EH (cell line): ENCODE measurements at places on chromosomes 7 and 10.
A peak's percentile ranks its signal among the peaks of the same experiment; 100 is the strongest.

DNA sequence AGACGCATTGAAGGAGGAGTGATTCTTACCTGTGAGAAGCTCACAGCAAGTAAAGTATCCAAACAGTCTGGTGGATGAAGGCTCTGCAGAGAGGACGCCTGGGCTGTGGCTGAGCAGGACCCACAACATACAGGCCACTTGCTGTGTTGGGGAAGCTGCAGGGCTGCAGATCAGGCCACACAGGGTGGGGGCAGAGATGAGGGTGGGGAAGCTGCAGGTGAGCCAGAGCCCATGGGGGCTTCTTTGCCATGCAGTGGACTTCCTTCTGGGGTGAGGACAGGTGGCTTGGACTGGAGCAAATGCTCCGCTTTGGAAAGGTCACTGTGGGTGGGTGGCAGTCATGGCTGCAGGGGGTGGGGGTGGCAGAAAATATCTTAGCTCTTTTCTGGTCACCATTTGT lies 214.8 kb downstream of the GLRX3 start:
- no peak for DNase-seq

DNA sequence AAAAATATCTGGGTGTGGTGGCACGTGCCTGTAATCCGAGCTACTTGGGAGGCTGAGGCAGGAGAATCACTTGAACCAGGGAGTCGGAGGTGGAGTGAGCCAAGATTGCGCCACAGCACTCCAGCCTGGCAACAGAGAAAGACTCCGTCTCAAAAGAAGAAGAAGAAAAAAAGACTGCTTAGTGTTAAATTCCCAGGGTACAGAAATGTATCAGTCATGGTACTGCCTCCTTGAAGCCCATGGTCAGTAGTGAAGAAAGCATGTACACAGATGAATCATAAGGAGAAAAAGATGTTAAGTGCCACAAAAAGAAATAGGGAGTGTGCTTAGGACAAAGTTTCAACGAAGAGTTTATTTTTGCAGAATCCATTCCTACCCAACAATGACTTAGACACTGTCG lies 62.5 kb upstream of the KMT2E start:
- peak; percentile 40 for DNase-seq

- DNase-seq, result no peak
Observed at GRCh38 chr7:112176241-112176640, 30.0 kb downstream of the DOCK4 start.

GRCh38 chr10:69088471-69088769 lies 517 bp downstream of the SRGN start:
- DNase-seq, result no peak

GRCh38 chr7:134009314-134010110 lies 117.6 kb upstream of the LRGUK start:
- DNase-seq, result no peak

GRCh38 chr7:5636446-5636835 lies 145.0 kb downstream of the RNF216 start:
- DNase-seq, result no peak

GRCh38 chr7:44738051-44738723 lies 10.5 kb upstream of the ZMIZ2 start:
- DNase-seq, result peak; percentile 37

DNA sequence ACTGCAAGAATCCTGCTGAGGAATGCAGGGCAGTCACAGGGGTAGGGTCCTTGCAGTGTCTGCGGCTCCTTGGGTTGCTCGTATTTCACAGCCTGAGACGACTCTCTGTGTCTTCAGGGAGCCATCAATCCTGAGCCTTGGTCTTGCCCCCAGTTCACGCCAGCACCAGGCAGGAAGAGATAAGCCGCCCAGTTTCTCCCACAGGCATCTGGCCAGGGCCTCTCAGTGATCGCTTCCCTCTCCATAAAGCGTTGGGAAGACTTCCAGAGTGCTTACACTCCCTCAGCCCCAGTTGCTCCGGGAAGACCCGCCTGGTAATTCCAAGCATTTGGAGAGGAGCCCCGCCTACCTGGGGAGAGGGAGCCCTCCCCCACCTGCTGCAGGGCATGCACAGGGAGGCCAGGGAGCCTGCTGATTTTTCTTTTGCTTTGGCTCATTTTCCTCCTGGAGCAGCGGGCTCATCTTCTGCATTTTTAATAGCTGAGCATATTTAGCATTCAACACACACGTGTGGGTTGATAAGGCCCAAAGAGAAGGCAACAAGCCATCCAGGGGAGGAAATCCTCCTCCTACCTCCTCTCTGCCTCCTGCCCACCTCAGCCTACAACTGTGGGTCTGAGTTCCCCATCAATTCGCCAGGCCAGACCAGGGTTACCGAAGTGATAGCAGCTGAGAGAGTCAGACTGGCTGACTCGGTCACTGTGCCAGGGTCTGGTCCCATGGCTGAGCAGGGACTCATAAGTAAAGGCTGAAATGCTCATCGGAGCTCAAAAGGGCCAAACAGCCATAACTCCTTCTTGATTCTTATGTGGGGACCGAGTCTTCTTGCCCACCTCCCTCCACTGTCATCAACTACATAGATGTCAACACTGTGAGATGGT lies 74.4 kb upstream of the EFCAB10 start:
- peak; percentile 14 for DNase-seq

GRCh38 chr10:93456480-93456879 lies 25.7 kb downstream of the MYOF start:
- peak; percentile 51 for DNase-seq

GRCh38 chr10:88879534-88880281 lies at the start of gene STAMBPL1:
STAMBPL1 (plus strand) TSS chr10:88880245; CDS start chr10:88901709, 21,464 bp downstream.
- no peak for DNase-seq

- no peak for DNase-seq
Observed at GRCh38 chr7:121621937-121622336, 225.8 kb upstream of the FAM3C start.

GRCh38 chr7:132080967-132081668 lies 495.2 kb downstream of the PLXNA4 start:
- peak; percentile 72 for DNase-seq

GRCh38 chr10:47418321-47418720 lies 34.2 kb upstream of the ZNF488 start:
- DNase-seq, result no peak

DNA sequence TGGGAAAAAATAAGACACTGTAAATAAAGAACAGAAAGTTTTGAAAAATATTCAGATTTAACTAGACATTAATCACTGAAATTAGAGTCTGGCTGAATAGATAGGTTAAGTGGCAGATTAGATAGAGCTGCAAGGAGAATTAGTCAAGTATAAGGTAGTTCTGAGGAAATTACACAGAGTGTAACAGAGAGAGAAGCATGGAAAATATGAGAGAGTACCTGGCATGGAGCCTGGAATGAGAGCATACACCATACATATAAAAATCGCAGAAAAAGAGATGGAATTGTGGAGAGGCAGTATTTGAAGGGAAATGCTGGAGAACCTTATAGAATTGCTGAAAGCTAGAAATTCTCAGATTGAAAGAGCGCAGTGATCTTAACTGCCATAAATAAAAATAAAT lies 46.9 kb downstream of the ZNRF2 start:
- DNase-seq, result peak; percentile 43

DNA sequence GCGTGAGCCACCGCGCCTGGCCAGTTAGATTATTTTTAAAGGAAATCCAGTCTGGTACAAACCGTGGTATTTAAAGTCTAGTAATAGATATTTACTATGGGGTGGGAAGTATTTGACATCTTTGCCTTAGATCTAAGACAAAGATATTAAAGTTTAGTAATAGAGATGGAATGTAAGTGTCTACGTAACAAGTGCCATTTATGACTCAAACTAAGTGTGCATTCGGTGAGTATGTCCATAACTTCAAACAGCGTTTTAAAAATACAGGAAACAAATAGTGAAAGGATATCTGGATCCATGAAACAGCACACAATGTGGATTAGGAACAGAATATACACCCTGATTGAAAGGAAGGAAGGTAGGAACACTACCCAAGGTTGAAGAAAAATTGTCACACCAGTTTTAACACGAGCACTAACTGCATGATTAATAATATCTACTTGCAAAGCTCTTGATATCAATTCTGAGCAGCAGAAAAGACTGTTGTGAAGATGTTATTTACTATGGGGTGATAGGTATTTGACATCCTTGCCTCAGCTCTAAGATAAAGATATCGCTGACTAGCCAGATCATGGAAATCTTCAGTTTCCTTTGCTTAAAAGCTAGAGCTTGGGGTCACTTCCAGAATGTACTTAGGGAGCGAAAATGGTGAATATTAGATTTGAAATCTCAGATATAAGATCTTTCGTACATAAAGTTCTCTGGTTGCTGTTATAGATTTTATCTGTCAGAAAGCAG lies 48.7 kb downstream of the EPC1 start:
- peak; percentile 92 for DNase-seq

- peak; percentile 17 for DNase-seq
Observed at GRCh38 chr7:121452389-121452788, 56.3 kb upstream of the FAM3C start.

GRCh38 chr7:116806046-116806944 lies 56.1 kb upstream of the CAPZA2 start:
- DNase-seq, result no peak

DNA sequence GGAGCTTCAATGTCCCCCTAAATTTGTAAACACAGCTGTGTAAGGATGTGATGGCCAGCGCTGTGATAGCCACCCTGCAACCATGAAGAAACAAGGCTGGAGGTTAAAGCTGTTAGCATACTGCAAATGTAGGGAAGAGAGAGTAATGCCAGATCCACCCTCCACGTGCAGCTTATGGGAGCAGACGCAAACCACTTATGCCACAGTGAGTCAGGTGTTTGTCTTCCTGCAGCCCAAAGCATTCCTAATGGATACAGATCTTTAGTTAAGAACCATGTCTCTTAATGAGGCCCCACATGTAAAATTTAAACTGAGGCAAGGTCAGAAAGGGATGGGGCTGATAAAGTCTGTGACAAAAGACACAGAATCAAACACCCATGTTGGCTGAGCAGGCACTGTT lies 13.6 kb upstream of the MYL7 start:
- peak; percentile 40 for DNase-seq

DNA sequence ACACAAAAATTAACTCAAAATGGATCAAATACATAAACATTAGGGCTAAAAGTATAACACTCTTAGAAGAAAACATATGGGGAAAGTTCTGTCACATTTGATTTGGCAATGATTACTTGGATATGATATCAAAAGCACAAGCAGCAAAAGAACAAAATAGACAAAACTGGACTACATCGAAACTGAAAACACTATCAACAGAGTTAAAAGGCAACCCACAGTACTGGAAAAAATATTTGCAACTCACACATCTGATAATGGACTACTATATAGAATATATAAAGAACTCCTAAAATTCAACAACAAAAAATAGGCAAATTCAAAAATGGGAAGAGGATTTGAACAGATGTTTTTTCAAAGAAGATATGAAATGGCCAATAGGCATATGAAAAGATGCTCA lies 51.0 kb downstream of the COA1 start:
- DNase-seq, result no peak

- DNase-seq, result peak; percentile 41
Observed at GRCh38 chr7:25124465-25125136, 459 bp downstream of the CYCS start.

- no peak for DNase-seq
Observed at GRCh38 chr7:84865560-84865959, 321.3 kb downstream of the SEMA3D start.

- DNase-seq, result no peak
Observed at GRCh38 chr10:100183481-100183880, 2.3 kb downstream of the ERLIN1 start.

- no peak for DNase-seq
Observed at GRCh38 chr10:30510932-30511700, 77.1 kb downstream of the MAP3K8 start.

DNA sequence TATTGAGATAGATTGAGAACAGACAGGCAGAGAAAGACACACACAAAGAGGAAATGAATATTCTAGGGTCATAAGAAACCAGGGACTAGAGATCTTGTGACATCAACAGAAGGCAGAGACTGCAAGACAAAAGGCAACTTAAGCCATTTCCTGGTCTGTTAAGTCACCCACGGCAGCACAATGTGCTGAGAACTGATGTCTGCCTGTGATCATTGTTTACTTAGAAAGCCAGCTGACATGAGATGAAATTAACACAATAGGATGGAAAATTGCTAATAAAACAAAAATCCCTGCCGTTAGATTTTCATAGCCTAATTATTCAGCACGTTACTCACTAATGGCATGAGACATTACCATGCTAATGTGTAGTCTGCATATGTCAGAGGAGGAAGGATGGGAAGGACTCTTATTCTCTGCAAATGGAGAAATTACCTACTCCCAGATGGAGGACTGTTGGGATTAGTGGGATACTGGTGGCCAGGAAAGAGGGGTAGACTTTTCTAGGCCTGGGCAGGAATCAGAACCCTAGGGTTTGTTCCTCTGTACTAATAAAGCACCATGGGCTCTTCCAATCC lies 191.3 kb upstream of the PODXL start:
- DNase-seq, result no peak

GRCh38 chr10:72597897-72598296 lies 28.0 kb downstream of the MICU1 start:
- peak; percentile 57 for DNase-seq

GRCh38 chr7:158734861-158735260 lies 30.3 kb upstream of the NCAPG2 start:
- DNase-seq, result peak; percentile 29

GRCh38 chr7:301291-302053 lies 11.5 kb downstream of the FOXL3 start:
- no peak for DNase-seq

GRCh38 chr7:130938661-130939060 lies 204.7 kb upstream of the KLF14 start:
- DNase-seq, result peak; percentile 43
